ENCODE measurements at places on chromosomes 7 and 10.

DNA sequence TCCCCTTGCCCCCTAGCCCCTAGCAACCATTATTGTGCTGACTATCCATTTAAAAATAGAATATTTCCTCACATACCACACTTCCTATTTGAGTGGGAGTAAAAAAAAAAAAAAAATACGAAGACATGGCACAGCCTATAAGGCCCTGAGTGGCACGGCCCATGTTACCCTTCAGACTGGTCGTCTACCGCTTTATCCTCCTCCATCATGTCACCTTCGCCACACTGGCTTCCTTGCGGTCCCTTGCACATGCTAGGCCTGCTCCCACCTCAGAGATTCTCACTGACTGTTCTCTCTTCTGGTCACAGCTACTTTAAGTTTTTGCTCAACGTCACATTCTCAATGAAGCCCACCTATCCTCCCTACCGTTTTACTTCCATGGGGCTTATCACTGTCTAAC lies 130.3 kb downstream of the ATE1 start:
- DNase-seq = no peak

DNA sequence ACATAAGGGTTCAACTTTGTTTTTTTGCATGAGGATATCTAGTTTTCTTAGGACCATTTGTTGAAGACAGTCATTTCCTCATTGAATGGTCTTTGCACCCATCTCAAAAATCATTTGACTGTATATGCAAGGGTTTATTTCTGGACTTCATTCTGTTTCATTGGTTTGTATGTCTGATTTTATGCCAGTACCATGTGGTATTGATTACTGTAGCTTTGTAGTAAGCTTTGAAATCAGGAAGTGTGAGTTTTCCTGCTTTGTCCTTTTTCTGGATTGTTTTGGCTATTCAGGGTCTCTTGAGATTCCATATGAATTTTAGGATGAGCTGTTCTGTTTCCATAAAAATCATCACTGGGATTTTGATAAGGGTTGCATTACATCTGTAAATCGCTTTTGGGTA lies 63.9 kb downstream of the SND1 start:
- peak; percentile 5 for DNase-seq

- DNase-seq = no peak
Measured at GRCh38 chr7:25638068-25638467, 409.8 kb upstream of the NPVF start.

DNA sequence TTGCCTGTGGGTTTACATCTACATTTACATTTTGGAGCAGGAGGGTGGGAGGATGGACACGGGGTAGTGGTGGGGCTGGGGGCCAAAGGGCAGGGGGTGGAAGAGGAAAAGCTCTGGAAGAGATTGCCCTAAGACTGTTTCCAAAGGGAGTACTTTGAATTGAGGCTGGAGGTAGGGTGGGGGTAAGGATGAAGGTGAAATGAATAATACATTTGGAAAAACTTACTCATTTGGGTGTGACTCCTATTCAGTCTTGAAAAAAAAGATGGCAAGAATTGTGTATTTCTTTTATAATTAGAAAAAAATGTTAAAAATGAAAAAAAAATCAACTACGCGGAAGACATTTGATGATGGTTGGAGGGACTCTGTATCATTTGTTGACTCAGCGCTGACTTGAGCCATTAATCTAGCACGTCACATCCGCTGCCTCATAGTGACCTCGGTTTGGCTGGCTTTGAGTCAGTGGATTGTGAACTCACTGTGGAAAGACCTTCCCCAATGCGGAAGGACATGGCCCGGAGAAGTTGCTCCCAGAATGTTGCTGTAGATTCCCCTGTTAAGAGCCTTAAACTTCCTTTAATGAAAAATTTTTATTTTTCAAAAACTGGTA lies 2.8 kb downstream of the FAM180A start:
- peak; percentile 95 for DNase-seq

GRCh38 chr7:105661625-105662024 lies 80.3 kb upstream of the EFCAB10 start:
- no peak for DNase-seq

GRCh38 chr7:2283074-2283473 lies 31.2 kb downstream of the SNX8 start:
- DNase-seq = no peak

GRCh38 chr10:96122824-96123223 lies 7.3 kb upstream of the ZNF518A start:
- no peak for DNase-seq

GRCh38 chr10:95284807-95285206 lies 6.0 kb downstream of the PDLIM1 start:
- DNase-seq = no peak

GRCh38 chr10:11602919-11603523 lies 8.4 kb downstream of the USP6NL start:
- no peak for DNase-seq

DNA sequence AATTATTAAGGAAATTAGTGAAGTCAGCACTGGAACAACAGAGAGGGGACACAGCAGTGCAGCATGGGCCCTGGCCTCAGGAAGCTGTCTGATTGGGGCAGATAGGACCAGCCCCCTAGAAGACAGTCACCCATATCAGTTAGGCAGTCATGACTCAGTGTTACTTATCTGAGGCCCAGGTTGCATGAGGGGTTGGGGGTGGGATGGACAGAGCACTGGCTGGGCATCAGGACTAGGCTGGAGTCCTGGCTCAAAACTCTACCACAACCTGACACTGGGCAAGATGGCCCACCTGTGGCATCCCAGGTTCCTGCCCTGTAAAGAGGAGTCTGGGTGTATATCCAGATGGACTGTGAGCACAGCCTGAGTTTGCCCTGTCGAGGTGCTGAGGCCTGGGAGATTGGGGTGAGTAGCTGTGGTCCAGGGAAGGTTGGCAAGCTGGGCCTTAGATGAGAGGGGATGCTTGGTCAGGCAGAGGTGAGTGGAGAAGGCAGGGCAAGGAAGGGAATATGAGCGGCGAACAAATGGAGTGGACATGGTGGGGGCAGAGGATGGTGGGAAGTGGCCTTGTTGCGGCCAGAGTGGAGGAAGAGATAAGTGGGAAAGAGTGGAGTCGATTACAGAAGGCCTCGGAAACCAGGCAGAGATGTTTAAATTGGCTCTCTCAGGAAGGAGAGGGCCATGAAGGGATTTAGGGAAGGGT lies 37.5 kb downstream of the HK1 start:
- DNase-seq = no peak

- DNase-seq = peak; percentile 82
Measured at GRCh38 chr10:101014966-101015581, 15.5 kb downstream of the LZTS2 start.

GRCh38 chr10:121774404-121774803 lies 153.4 kb downstream of the ATE1 start:
- DNase-seq = no peak

- no peak for DNase-seq
Measured at GRCh38 chr10:98384531-98385133, 30.4 kb downstream of the PYROXD2 start.

GRCh38 chr10:9381733-9382532 lies 1327.4 kb downstream of the GATA3 start:
- no peak for DNase-seq

- DNase-seq = no peak
Measured at GRCh38 chr7:119392-120163, 72.8 kb upstream of the FAM20C start.

DNA sequence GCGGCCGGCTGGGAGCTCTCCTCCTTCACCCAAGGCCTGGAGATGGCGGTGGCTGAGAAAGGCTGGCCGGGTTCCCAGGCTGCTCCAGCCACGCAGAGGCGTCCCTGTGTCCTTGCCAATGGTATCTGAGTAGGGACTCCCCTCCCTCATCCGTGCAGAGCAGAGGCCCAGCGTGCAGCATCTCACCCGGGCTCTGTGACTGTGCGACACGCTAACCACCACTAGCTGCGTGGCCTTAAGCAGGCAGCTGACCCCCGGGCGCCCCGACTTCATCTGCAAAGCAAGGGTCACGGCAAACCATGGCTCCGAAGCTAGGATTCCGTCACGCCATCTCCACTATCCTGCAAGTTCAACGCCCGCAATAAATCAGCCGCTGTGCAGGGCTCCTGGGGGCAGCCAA lies 47.2 kb upstream of the TNRC18 start:
- no peak for DNase-seq

GRCh38 chr10:74924251-74924963 lies 98.0 kb downstream of the KAT6B start:
- DNase-seq = peak; percentile 92

DNA sequence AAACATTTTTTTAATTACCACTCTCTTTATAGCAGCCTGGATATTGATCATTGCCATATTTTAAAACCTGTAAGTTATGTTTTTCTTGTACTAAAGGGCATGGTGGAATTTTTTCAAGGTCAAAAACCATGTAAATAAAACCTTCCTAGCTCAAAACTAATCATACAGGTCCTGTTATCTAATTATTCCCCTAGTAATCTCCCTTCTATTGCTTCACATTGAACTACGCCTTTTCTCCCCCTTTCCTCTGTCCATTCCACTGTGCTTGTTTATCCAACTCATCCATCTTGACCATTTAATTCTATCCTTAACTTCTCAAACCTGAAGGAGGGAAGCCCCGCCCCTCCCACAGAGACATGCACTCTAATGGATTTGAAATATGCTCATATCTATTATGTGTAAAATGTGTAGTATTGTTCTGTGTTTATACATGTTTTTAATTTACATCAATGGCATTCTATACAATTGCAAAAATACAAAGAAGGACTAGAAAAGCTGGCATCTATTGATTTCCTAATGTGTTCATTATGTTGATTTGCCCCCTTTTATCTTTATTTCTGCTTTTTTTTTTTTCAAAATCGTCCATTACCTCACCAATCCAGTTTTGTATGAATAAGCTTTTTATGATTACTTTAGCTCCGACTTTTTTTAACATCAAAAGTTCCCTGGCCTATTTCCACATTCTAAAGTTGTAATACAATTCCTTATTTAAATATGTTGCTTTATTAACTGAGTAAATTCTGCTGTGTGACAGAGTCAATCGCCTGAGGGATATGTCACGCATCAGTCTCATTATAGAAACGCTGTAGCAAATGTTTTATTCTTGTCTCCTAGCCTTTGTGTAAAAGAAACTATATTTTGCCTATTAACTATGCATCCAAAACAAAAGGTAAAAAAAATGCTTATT lies 61.0 kb downstream of the MET start:
- no peak for DNase-seq

- DNase-seq = no peak
Measured at GRCh38 chr10:86086418-86086817, 280.2 kb downstream of the GRID1 start.

GRCh38 chr7:2317556-2318293 lies 3.5 kb upstream of the SNX8 start:
- DNase-seq = no peak

GRCh38 chr10:77949167-77949566 lies 22.6 kb upstream of the DLG5 start:
- no peak for DNase-seq

DNA sequence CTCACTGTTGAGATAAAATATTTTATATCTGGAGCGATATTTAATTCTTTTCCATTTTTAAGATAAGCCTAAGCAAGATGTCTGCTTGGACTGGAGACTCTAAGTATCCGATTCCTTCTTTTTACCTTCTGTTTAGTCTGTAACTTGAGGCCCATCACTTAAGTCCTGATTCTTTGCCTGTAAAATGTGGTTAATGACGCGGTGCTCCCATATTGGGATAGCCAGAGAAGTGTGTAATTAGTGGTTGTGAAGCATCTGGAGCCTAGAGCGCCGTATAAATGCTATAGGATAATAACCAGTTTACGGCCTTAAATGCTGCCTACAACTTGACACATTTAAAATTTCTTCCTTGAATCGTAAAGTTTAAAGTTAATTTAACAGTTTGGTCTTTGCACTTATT lies 132.9 kb downstream of the CHN2 start:
- DNase-seq = no peak

GRCh38 chr10:63114031-63114814 lies 18.9 kb upstream of the NRBF2 start:
- DNase-seq = peak; percentile 75

GRCh38 chr10:132638130-132638515 lies 100.5 kb downstream of the INPP5A start:
- DNase-seq = no peak

DNA sequence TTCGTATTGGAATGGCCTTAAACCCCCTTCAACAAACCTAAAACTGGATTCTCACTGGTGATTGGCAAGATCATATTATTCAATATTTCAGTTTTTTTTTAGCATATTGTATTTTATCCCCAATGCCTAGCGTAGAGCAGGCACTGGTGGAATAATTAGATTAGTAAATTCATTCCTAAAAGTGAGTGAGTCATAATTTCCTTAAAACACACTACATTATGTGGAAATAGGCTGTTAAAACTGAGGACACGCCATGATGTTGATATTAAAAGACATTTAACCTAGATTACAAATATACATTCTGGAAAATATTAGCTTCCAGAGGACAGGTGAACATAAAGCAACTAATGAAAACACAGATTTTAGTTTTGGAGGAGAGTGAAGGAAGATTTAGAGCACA lies 463.9 kb downstream of the PARD3 start:
- DNase-seq = no peak

DNA sequence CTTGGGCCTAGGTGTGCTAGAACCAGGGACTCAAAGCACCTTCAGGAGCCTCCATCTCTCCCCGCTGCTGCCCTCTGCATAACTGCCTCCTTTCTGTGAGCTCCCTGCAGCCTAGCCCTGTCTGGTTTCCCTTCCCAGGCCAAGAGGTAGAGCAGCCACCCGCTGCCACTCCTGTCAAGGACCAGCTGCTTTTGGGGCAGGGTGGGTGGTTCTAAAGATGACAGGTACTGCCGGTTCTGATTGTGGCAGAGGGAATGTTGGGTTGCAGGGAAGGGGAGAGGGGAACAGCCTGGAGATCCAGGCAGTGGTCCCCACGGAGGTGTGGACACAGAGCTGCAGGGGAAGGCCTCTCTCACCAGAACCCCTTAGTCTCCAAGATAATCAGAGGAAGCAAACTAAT lies 3.7 kb upstream of the FLNC start:
- no peak for DNase-seq

DNA sequence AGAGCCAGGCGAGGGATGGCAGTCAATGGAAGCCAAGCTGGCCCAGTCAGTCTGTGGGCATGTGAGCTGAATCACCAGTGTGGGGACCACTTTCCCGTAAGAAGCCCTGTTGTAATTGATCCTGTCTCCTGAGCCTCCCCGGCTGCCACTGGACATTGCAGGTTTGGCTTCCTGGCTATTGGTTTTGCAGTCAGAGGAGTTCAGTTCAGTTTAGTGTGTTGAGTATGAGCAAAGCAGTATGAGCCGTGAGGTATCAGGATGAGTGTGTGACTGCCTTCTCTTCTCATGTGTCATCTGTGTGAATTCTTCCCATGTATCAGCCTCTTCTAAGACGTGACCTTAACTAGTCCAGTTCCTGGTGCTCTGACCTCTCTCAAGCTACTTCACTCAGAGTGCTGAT lies 227.4 kb downstream of the PRKG1 start:
- DNase-seq = no peak

- DNase-seq = no peak
Measured at GRCh38 chr7:33854801-33855350, 50.5 kb upstream of the BMPER start.

DNA sequence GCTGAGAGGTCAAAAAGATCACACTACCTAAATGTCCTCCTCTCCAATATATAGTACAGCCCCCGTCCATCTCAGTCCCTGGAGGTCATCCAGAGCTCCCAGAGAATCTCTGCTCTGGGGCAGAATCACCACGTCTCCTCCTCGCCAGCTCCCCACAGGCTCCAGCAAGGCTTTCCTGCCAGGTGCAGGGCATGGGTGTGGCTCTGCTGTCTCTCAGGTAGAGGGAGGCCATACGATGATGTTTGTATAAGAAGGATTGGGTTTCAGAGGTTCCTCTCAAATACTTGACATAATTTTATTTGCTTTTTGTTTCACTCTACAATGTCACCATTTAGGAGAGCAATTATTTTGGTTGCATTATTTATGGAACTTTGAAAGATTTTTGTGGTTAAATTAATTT lies 98.3 kb upstream of the PRSS58 start:
- no peak for DNase-seq

- no peak for DNase-seq
Measured at GRCh38 chr7:128247108-128247507, 6.0 kb downstream of the LEP start.

Data from GM04503 (cell line).